ENCODE measurements at places on chromosomes 2 and 18. TPM values are rescaled to one million over a fixed set of nuclear protein-coding genes. Genes with fewer than 3 reads are reported as not detected.

SERPINB11 gene
- total RNA-seq: not detected

GRCh38 chr2:15936277-15937104 is 3.9 kb upstream of the MYCN start:
- no peak for DNase-seq

- DNase-seq: no peak
Observed at GRCh38 chr2:136653861-136654260, 111.5 kb upstream of the THSD7B start.

DNA sequence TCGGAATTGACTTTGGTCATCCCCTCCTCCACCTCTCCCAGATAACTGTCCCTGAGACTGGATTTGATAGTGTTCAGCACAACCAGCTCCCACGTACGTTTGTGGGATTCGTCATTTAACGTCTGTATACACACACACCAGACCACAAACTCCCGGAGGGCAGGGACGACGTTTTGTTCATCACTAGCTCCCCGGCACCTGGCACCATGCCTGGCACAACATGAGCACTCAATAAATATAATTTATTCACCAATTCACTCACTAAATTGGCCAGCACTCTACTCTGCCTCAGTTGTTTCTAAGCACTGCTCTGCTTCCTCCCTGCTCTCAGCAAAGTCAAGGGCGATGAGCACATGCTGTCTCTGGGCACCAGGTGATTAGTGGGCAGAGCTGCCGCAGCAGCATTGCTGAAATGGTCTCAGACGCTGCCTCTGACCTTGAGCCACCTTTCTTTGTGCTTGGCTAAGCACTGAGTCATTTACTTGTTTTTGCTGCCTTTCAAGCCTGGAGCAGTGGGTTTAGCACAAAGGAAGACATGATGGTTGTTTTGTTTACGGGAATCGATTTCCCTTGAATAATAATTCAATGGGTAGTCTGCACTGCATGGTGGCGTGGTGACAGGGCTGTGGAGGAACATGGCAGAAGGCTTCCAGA is 19.3 kb upstream of the LOXHD1 start:
- DNase-seq: no peak

DNA sequence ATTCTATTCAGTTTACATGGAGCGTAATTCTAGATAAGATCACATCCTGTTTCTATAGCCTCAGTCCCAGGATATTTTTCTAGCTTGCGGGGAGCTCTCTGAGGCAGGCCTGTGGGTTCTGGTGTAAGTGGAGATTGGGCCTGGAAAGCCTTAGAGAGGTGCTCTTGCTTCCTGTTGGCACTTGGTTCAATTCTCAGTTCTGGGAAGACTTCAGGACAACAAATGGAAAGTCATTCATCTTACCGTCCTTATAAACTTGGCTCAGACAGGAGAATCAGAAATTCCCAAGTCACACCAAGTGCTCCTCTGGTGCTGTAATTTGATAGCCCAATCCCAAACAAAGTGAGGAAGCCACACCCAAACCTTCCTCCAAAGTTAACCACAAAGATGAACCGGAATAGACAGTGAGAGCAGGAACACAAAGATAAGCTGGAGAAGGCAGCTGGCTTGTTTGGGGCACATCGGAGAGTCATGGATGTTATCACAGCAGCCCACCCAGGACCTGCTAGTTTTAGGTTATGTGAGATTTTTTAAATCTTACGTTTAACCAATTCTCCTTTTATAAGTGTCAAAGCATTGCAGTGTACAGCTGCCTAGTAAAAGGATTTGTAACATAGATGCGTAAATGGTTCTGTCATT is 144.3 kb upstream of the MAP3K20 start:
- no peak for DNase-seq

DNA sequence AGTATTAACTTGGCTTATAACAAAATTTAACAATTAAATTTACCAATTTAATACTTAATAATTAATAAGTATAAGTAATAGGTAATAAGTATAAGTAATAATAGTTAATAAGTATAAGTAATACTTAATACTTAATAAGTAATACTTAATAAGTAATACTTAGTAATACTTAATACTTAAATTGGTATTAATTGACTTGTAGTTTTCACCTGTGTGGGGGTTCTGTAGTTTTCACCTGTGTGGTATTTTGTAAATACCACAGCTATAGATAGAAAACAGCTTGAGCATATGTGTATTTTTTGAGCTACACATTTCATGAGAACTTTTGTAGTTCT is 55.4 kb downstream of the MAPRE2 start:
- DNase-seq: no peak

DNA sequence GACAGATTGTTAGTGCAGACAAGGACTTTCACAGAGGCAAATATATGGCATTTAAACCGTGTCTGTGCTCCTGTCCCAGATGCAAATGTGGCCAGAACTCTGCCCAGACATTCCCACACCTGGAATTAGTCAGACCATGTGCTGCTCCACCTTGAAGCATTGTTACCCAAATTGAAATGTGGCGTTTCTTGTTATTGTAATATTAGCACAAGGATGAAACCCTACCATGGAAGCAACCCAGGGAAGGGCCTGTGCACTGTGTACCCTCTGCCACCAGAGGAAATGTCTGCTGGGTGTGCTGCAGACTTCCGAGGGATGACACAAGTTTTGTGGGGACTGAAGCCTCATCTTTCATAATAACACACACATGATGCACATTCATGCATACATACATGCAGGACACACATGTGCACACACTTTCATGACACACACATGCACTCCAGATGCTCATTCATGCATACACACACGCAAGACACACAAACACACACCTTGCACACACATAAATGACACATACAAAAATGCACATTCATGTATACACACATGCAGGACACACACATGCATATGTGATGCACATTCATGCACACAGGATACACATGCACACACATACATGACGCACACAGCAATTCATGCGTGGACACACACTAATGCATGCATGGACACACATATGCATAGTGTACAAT is 133.2 kb upstream of the SNTG2 start:
- DNase-seq: no peak

Data from mucosa of gallbladder (tissue), 1 donor.